ENCODE measurements at places on chromosomes 16 and 17. TPM values are rescaled to one million over a fixed set of nuclear protein-coding genes. Genes with fewer than 3 reads are reported as not detected.

DNA sequence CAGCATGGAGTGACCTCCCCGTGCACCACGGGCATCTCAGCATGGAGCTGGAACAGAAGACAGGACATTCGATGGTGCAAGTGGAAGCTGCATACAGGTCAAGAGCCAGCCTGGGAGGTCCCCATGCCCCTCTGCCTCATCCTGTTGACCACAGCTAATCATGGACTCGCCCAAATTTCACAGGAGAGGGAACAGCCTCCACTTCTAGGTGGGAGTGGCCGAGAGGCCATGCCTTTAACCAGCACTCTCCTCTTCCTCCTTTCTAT lies 3.8 kb upstream of the SLC47A2 start:
- DNase-seq: no peak

- peak; percentile 62 for DNase-seq
Observed at GRCh38 chr16:16083421-16084156, 134.2 kb downstream of the ABCC1 start.

DNA sequence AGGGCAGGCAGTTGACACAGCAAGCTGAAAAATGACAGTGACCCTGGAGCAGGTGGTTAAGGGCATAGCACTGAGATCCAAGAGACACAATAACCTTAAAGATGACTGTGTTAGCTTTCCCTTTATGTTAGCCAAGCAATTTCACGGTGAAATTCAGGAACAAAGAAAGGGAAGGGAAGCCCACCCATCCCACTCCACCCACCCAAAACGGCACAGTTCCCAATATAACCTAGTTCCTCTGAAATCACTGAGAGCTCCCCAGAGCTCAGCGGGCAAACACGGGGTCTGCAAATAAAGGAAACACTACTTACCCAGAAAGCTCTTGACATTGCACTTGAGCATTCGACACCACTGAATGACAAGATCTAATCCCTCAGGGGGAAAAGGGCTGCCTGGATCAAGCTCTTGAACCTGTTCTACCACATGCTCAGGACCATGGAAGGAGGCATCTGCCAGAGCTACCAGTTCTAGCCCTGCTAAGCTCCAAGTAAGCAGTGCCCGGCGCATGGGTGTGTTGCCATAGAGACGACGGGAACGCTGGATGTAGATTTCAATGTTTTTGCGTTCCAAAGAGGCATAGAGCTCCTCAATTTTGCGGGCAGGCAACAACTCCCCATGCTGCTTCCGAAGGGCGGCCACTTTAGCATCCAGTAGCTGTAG lies 10.6 kb downstream of the BLTP2 start:
- no peak for DNase-seq

DNA sequence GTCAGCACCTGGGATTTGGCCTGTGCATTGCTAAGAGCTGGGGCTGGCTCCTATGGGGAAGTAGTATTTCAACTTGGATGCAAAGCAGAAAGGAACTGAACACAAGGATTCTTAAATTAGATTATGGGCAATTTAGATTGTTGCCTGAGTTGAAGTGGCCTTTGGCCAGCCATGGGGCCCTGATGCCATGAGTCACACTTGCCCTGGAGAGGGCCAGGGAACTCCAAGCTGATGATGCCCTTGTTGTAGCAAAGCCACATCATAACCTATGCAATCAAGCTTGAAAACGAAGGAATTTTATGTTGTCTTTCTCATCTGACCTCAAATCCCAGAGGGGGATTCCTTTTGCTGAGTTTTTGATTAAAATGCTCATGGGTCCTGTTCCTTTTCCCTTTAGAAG lies 3.9 kb upstream of the SPATA32 start:
- DNase-seq: peak; percentile 90

- no peak for DNase-seq
Observed at GRCh38 chr17:18055597-18055996, 16.4 kb downstream of the GID4 start.

Gene TAT
- total RNA-seq: not detected

Gene CLEC10A
- not detected for total RNA-seq

DNA sequence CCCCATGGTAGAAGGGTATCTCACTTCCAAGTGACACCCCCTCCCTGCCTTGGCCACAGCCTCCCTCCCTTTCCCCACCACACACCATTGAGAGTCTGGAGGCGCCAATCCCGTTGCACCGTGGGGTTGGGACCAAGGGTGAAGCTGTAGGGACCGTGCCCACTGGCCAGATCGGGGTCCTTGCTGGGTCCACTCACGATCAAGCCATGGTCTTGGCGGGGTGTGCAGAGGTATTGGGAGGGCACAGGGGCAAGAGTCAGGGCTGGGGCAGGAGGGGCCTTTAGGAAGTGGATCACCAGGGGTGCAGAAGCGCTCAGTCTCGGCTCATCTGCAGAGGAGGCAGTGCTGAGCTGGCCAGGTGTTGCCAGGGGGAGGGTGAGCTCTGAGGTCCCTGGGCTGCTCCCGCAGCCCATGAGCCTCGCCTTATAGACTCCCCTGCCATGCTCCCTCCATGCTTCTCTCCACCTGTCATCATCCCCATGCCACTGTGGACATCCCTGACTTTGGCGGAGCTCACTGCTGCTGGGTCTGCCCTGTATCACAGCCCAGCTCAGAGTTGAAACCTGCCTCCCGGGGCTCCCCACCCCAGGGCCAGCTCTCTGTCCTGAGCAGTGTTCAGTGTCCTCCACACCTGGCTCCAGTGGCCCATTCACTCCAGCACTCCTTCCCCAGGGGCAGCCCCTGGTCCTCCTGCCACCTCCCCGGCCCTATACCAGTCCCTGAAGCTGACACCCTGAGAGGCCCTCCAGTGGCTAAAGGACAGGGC lies 8.3 kb downstream of the CDH16 start:
- no peak for DNase-seq

Gene ANKRD40
- total RNA-seq: 43.4 TPM

- DNase-seq: no peak
Observed at GRCh38 chr17:70702683-70703255, 533.4 kb downstream of the KCNJ2 start.

GRCh38 chr17:48059125-48059668 lies 11.0 kb downstream of the NFE2L1 start:
- no peak for DNase-seq

Gene TK1
- 152 TPM for total RNA-seq

Gene FLYWCH2
- 88.4 TPM for total RNA-seq

GRCh38 chr16:19909750-19910322 lies 25.2 kb upstream of the GPRC5B start:
- no peak for DNase-seq

All from A172 (cell line).